ENCODE measurements at places on chromosomes 2 and 18.

DNA sequence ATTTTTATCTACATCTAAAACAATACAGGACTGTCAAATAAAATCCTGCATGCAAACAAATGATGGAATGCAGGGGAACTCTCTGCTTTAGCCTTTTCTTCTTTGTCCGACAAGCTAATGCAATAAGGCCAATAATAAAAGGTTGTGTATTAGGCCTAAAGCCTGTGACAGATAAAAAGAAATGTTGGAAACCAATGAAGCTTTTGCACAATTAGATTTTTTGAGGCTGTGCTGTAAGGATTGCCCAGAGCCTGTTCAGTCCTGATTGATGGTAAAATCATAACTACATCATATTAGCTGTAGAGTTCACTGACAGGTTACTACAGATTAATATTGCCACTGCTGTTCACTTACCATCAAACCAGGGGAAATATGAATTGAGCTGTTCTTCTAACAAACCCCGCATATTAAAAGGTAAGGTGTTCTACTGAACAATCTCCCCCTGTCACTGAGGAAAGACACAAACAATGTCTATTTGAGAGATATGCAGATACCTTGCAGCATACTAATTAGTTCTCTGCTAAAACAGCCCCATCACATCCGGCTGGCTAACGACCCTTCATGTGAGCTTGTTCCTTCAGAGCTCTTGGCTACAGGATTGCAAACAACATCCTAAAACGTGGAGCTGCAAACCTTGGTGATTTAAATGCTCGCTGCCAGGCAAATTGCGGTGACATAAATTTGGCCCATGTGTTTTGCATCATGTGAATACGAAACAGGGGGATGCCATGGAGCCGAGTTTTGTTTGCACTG is 305.4 kb downstream of the MTX2 start:
- DNase-seq: no peak

DNA sequence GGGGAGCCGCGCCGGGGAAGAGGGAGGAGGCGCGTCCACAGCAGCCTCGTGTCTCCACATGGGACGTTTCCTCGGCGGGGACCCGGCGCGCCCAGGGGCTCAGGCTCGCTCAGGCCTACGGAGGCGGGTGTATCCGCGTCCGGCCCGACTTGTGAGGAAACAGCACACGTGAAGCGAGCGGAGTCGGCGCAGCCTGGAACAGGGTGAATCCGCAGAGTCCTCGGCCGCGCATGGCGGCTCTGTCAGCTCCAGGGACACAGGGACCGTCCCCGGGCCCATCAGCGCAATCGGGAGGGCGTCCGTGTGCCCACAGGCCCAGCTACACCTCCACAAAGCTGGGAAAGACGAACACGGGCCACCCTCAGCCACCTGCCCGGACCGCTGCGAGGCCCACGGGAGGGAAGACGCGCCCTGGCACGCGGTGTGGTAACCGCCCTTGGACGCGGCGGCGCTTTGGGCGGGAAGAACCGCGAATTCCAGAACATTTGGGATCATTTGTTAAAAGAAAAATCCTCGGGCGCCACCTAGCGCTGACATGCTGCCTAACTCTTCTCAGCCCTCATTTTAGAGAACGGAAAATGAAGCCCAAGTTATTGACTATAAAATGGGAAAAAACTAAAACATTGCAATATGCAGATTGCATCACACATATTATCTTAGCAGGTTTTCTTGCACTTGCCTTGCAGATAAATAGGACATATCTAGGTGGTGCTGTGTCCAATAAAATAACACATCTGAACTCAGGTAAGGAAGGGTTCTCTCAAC is 40.4 kb downstream of the TMEM18 start:
- peak; percentile 63 for DNase-seq

GRCh38 chr2:224666951-224667553 is 49.1 kb downstream of the CCDC195 start:
- no peak for DNase-seq

- no peak for DNase-seq
Observed at GRCh38 chr2:230913406-230914143, 11.5 kb downstream of the GPR55 start.

Measured in fibroblast of lung (primary cell).